ENCODE measurements at places on chromosomes 4 and X.

GRCh38 chr4:47598896-47599295, 113.8 kb downstream of the ATP10D start:
- peaks cover 28% of the 10 kb centered on the region for H3K36me3 ChIP-seq
- H3K4me3 ChIP-seq = no peak overlapping the region
- H3K27me3 ChIP-seq = no peaks in the 10 kb centered on the region
- no peak overlapping the region for H3K27ac ChIP-seq

DNA sequence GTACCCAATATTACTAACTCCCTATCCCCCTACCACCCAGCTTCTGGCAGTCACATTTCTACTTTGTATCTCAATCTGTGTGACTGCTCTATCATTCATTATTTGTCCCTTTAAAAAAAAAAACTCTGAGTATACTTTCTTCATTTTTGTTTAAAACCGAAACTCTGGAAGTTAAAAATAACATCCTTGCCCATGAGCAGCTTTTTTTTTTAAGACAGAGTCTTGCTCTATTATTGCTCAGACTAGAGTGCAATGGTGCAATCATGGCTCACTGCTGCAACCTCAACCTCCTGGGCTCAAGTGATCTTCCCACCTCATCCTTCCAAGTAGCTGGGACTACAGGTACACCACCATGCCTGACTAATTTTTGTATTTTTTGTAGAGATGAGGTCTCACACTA, 15.8 kb downstream of the UBE2K start:
- H3K27ac ChIP-seq = no peak overlapping the region
- no peak overlapping the region for H3K4me3 ChIP-seq
- H3K27me3 ChIP-seq = no peaks in the 10 kb centered on the region
- no peak for DNase-seq
- peaks cover 16% of the 10 kb centered on the region for H3K36me3 ChIP-seq
- peaks cover 70% of the 10 kb centered on the region for H3K4me1 ChIP-seq

GRCh38 chrX:12421918-12422317, 283.6 kb downstream of the FRMPD4 start:
- H3K4me3 ChIP-seq = no peak overlapping the region
- no peaks in the 10 kb centered on the region for H3K36me3 ChIP-seq
- H3K27ac ChIP-seq = no peak overlapping the region
- no peaks in the 10 kb centered on the region for H3K4me1 ChIP-seq
- DNase-seq = no peak

DNA sequence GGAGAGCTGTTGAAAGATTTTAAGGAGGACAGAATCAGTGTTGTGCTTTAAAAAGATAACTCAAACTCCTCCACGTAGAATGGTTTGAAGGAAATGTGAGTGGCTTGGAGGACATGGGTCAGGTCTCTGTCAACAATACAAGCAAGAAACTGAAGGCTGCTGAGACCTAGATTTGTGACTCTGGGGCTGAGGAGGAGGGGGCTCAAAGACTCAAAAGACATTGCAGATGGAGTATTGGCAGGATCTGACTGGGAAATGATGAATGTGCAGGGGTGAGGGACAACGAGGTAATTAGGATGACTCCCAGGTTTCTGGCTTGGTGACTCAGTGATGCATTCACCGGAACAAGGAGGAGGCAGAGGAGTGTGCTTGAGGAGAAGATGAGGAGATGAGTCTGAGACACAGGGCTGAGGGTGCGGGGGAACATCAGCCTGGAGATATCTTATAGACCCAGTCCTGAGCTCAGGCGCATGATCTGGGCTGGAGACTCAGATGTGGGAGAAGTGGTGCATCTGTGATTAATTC, 3.3 kb upstream of the RPS4X start:
- H3K36me3 ChIP-seq = no peaks in the 10 kb centered on the region
- H3K4me3 ChIP-seq = no peak overlapping the region
- DNase-seq = no peak
- no peaks in the 10 kb centered on the region for H3K27me3 ChIP-seq
- H3K4me1 ChIP-seq = peaks cover 7% of the 10 kb centered on the region

DNA sequence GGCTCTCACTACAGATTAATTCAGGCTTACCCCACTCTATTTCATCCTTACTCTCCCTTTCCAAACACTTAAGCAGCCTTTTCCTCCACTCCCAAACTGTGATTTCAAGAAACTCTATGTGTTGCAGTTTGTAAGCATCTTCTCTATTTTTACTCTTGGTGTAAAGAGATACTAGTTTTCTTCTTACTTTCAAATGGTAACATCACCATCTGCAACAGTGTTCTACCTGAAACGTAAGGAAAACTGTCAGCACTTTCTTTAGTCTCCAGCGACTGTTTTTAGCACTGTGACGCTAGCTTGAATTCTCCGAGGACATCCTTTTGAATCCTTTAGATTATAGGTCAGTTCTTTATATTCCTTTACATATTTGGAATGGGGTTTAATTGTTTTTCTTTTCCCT, 335.2 kb downstream of the PDGFC start:
- no peak for DNase-seq
- H3K27ac ChIP-seq = no peak overlapping the region
- no peaks in the 10 kb centered on the region for H3K36me3 ChIP-seq
- no peaks in the 10 kb centered on the region for H3K4me1 ChIP-seq
- no peak overlapping the region for H3K4me3 ChIP-seq

DNA sequence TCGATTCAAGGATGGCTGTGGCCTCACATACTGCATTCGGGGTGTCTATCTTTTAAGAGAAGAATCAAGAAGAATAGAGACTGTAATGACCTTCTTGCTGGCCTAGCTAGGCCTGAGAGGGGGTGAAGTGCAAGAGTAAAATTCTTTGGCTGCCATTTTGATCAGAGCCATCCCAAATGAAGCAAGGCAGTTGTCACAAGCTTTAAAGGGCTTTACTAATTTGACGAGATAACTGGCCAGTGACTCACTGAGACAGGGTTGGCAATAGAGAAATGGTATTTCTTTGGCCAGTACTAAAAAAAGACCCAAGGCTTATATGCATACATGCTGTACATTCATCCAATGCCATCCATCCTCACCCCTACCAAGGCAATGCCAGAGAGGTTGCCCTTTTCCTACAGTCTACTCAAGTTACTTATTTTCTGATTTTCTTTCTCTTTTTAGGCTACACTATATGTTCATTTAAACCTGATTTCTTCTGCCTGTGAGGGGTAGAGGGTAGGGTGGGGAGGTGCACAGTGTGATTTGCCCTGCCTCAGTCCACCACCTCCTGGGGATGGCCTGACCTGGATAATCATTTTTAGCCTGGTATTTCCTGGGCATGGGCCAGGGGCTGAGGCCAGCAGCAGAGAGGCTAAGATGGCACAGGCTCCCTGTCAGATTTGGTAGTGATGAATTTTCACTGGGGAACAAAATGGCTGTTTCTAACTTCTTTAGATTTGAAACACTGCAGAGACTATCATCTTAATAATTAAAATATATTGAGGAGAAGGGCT, 32.2 kb downstream of the ATG4A start:
- no peaks in the 10 kb centered on the region for H3K27me3 ChIP-seq
- H3K4me1 ChIP-seq = no peaks in the 10 kb centered on the region
- H3K36me3 ChIP-seq = no peaks in the 10 kb centered on the region
- H3K4me3 ChIP-seq = no peak overlapping the region
- no peak overlapping the region for H3K27ac ChIP-seq
- no peak for DNase-seq

Data from esophagus squamous epithelium (tissue), 5 donors.